ENCODE measurements at places on chromosomes 16 and 17.

DNA sequence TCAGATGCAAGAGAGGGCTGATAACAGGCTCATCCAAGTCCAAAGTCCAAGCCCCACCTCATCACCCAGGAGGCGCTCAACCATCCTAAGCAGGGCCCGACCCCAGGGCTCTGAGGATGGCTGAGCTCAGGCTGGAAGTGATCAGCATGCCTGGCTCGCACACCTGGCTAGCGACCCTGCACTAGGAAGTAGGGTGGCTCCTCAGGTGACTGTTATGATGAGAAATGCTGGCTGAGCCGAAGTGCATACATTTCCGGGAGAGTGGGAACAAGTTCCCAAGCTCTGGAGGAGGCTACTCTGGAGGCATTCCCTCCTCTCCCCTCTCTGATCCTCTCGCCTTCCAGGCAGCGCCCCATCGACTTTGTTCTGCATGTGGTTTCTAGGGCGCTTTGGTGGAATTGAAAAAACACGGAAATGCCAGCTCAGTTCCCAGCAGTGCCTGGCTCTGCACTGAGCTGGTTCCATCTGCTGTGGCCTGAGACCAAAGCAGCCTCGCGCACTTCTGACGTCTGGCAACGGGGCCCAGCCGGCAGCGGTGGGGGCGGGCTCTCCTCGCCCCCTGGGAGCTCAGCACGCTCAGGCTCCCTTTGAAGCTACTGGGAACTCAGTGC, 130.3 kb downstream of the IRF8 start:
- DNase-seq: no peak

DNA sequence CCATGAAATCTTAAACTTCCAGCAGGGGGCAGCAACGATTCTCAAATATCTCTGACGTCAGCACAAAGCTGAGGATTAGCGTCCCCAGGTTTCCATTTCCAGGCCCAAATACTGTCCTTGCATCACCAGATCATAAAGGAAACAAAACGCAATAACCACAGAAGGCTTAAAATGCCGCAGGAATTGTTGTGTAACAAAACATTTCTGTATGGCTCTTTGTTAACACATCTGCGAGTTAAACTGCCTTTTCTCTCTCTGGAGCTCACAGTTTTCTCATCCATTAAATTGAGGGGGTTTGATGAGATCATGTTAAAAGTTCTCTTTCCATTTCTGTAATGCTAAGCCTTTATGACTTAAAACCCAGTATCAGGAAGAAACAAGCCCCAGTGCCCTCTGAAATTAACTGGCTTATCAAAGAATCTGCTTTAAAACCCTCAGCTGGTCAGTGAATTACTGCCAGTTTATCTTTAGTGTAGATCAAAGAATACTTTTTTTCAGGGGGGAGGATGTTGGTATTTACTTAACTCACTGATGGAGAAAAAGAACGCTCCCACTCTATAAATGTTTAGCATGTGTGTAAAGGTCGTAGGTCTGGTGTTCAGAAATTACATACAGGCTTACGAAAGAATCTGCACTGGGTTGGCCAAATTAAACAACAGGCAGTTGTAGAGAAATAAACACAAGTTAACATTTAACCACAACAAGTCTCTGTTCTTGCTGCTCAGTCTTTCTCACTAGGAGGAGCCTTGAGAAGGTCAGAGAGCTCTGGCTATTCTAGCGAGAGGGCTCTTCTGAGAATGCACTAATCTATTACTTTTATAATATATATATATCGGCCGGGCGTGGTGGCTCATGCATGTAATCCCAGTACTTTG, 10.6 kb upstream of the TERF2 start:
- DNase-seq: peak; percentile 64

DNA sequence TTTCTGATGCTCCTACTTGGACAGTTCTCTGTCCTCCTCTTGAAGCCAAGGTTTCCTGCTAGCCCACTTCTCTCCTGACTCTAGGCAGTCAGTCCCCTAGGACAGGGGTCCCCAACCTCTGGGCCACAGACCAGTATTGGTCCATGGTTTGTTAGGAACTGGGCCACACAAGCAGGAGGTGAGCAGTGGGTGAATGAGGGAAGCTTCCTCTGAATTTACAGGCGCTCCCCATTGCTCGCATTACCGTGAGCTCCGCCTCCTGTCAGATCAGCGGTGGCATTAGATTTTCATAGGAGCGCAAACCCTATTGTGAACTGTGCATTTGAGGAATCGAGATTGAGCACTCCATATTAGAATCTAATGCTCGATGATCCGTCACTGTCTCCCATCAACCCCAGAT, 55.7 kb downstream of the GNA13 start:
- no peak for DNase-seq

DNA sequence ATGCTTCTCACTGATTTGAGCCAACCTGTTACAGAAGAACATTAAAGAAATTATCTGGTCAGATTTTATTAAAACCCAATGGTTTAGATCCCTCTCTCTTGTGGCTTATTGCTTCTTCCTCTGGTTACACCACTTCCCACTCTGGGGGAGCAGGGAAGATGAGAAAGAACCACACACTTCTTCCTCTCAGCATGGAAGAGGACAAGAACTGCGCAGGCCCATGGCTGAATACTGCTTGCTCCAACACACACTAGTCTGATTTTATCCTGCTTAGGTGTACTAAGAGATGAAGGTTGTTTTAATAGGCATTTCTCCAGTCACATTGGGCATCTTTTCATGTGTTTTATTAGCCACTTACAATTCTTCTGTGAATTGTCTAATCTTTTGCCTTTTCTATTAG, 27.6 kb downstream of the MAP3K3 start:
- DNase-seq: no peak

DNA sequence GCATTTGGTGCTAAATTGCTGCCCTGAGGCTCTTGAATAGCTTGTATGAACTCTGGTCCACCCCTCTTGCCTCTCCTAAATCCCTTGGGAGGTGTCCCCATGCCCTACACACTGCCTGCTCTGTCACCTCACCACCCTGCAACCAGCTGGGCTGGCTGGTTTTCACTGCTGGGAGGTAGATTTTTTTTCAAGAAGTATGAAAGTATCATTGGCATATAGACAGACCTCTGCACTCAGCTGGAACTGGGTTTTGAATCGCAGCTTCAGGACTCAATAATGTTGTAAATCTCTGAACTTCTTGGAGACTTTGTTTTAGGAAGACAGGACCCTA, 184.9 kb downstream of the MSI2 start:
- DNase-seq: no peak

- no peak for DNase-seq
Measured at GRCh38 chr17:66319226-66319625, 16.8 kb downstream of the PRKCA start.

- DNase-seq: no peak
Measured at GRCh38 chr17:80696456-80696855, 151.8 kb downstream of the RPTOR start.

DNA sequence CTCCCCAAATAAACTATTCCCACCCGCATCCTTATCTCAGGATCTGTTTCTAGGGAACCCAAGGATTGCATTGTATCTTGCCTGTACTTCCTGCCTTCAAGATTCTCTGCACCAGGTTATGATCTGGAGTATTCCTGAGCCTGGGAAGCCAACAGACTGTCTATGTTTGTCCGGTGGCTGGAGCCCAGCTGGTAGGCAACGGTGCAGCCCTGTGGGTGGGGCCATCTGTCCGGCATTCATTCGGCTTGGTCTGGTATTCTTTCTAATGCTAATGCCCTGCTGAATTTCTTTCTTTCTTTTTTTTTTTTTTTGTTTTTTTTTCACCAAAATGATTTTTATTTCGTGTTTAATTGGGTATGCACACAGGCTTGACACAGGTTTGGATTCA, 20.7 kb upstream of the TVP23A start:
- DNase-seq: no peak

All from stimulated activated CD8-positive, alpha-beta memory T cell treated with anti-CD3 and anti-CD28 coated beads, Interleukin-15, amount 100 ng/mL, for 1 hour (primary cell).